ENCODE measurements at places on chromosomes 3 and 15.

GRCh38 chr3:107942244-107942643, 148.6 kb downstream of the CD47 start:
- no peak for DNase-seq

DNA sequence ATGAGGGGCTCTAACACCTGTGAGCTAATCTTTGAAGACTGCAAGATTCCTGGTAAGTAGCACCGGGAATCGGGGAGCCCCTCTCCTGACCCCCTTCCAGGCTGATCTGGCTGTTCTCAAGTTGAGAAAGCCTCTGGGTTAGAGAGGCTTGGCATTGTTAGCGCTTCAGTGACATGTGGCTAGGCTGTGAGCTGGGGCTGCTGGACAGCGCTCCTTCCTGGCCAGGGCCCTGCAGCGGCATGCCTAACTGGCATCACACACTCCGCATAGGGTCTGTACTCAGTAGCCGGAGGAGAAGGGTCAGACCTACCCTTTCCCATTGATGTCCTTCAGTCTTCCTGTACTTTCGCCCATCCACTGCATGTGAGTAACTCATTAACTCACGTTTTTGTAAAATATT, 7.4 kb downstream of the IVD start:
- DNase-seq = no peak

GRCh38 chr15:92621972-92622533, 33.5 kb downstream of the FAM174B start:
- no peak for DNase-seq

DNA sequence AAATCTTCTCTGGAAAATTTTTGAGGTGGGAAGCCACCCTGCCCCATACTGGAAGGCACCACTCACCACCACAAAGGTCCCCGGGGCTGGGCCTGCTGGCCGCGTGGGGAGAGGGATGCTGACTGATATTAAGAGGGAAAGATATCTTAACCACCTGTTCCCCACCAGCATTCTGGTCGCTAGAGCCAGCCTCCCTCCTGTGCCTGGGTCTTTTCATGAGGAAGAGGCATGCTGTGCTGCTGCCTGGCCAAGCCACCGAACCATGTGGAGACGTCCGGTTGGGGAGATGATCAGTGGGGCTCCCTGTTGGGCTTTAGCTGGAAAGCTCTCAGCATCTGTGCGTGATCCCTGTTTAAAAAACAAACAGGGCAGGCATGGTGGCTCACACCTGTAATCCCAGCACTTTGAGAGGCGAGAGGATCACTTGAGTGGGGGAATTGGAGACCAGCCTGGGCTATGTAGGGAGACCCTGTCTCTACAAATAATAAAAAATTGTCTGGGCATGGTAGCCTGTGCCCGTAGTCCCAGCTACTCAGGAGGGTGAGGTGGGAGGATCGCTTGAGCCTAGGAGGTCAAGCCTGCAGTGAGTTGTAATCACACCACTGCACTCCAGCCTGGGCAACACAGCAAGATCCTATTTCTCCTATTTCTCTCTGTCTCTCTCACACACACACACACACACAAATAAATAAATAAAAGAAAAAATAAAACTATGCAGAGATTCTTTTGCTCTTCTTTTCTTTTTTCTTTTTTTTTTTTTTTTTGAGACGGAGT, 1.0 kb downstream of the KLHL18 start:
- DNase-seq = no peak

DNA sequence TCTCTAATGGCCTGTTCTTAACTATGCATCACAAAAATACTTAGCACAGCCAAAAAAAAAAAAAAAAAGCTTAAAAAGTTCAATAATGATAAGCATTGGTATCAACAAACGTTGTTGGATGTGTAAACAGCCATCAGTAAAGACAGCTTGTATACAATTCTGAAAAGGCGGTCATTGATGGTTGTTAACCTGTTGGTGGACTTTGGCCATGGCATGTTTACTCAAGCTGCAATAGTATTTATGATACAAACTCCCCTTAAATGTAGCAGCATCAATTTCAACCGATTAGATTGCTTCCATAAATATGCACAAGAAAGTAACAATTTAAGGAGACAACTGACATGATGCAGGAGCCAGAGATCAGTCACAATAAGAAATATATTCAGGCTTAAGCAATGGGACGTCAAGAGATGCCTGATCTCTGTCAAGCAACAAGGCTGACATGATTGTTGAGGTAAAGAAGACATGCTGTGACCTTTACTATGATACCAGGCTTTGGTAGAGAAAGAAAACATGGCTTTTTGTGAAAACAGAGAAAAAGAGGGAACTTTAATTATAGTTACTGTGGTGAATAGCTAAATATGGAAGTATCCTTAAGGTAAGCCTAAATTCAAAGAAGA, 14.2 kb upstream of the SLC7A14 start:
- no peak for DNase-seq

DNA sequence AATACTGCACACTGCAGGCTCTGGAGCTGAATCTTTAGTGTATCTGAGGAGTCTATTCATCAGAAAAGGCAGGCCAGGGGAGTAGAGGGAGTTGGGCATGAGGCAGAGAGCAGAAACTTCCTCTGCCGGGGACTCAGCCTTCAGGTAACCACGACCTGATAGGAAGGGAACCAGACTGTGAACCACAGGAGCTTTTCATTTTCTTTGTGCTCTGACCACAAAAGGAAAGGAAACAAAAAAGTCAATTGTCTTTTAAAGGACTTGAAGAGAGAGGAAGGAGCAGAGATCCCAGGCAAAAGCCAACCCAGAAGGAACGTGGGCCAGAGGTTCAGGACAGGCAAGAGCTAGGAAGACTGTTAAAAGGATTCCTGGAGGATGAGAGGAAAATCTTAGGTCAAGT, 573.3 kb downstream of the EPHB1 start:
- DNase-seq = no peak

- no peak for DNase-seq
Measured at GRCh38 chr3:101643861-101644613, 32.9 kb downstream of the ZBTB11 start.

DNA sequence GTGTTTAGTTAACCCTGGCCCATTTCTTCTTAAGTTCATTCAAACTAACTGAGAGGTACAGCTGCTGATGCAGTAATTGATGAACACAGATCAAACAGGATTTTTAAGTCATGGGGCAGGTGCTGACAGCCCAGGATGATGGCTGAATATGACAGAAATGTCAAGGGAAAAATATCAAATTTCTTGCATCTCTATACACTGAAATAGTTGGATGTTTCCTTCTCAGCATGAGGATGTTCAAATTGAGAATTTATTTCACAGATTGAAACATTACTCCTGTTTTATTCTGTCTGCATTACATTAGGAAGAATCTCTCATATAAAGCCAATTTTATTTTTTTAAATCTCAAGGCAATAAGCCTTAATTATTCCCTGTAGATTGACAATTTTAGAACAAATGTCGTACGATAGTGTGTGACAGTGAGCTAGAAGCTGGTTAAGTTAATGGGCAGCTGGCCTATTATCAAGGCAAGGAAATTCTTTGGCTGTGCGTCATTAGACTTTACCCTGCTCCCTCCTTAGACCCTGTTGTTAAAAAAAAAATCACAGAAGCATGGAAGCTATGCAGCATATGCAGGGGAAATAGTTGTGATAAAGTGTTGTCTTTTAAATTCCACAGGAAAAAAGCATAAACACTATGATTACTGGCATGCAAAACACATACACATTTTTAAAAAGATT, 183.8 kb upstream of the KCNMB2 start:
- DNase-seq = no peak

GRCh38 chr15:97914711-97915110, 45.8 kb upstream of the ARRDC4 start:
- DNase-seq = no peak

Measured in NCI-H2029 treated with DMSO at 0.1 percent for 48 hours (cell line).